Right ventricle myocardium inferior (tissue), 1 donor: ENCODE measurements at places on chromosomes 12 and 14.

- no peak for DNase-seq
Observed at GRCh38 chr12:80617733-80618132, 89.7 kb upstream of the MYF6 start.

DNA sequence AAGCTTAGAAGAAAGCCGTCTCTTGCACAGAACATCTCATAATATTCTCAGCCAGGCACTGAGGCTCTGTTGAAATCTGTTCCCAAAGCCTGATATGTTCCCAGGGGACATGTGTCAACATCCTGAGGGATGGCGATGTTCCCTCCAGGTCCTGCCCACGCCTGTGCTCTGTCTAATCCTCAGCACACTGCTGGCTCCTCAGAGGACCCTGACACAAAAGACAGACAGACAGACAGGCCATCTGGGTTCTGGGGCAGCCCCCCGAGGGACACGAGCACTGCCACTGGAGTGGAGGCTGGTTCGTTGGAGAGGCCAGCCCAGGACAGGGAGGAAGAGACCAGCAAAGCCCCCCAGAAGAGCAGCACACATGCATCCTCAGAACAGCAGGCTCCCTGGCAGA lies 27.8 kb downstream of the CHGA start:
- DNase-seq = no peak

GRCh38 chr12:76180401-76181277 lies 96.2 kb upstream of the NAP1L1 start:
- DNase-seq = no peak

GRCh38 chr14:54109521-54110120 lies 153.0 kb upstream of the BMP4 start:
- DNase-seq = no peak

- DNase-seq = no peak
Observed at GRCh38 chr14:89720076-89720687, 234.3 kb downstream of the EFCAB11 start.

DNA sequence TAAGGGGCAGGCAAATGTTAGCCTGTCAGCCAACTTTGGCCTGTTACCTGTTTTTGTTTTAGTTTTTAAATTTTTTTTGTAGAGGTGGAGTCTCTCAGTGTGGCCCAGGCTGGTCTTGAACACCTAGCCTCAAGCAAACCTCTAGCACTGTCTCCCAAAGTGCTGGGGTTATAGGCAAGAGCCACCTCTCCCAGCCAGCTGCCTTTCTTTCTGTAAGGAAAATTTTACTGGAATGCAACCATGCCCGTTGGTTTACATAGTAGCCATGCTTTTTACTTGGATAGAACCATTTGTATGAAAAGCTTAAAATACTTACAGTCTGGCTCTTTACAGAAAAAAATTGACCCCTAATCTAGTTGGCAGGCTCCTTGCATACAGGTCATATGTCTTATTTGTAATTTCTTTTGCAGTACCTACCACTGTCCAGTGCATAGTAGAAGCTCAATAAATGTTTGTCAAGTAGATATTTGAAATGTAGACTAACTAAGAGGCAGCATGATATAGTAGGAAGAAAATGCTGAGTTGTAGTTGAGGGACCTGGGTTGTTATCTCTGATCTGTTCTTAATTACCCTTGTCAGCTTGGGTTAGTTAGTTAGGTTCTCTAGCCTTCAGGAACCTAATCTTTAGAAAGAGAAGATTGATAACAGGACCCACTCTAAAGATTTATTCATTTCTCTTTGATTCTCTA lies 4.7 kb downstream of the MDM2 start:
- DNase-seq = no peak

DNA sequence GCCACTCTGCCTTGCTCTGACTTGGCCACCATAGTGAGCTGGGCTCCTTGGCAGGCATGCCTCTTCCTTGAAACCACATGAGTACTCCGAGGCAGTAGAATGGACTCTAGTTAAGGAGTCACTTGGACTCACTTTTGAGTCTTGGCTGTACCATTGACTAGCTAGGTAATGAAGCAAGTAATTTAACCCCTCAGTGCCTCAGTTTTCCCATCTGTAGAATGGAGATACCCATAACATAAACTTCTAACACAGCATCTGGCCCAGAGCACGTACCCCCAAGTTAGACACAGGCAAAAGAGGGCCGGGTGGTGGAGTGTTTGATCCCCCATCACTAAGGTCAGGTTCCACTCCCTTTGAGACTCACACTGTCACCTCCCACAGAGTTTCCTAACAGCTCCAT lies 8.3 kb downstream of the KRT77 start:
- no peak for DNase-seq

GRCh38 chr12:2322554-2323120 lies 269.9 kb downstream of the CACNA1C start:
- no peak for DNase-seq

GRCh38 chr12:124302241-124302806 lies 7.4 kb downstream of the RFLNA start:
- DNase-seq = no peak

- peak; percentile 86 for DNase-seq
Observed at GRCh38 chr14:20434701-20435581, 1.0 kb downstream of the KLHL33 start.

DNA sequence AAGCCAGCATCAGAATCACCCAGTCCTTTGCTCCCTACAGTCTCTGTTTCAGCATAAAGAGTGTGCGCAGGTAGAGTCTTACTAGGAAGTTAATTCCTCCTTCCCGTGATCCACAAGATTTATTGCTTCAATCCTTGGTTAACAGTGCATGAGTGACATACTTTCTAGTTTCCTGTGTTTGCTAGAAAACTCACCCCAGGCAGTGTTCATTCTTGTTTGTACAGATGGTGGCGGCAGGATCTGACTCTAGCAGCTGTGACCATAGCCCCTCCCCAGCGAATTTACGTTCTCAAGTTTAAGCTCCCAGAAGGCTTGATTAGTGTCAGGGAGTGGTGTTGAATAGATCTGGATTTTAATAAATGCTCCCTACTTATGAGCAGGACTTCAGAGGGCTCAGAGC lies 75.9 kb upstream of the ANO2 start:
- DNase-seq = no peak

DNA sequence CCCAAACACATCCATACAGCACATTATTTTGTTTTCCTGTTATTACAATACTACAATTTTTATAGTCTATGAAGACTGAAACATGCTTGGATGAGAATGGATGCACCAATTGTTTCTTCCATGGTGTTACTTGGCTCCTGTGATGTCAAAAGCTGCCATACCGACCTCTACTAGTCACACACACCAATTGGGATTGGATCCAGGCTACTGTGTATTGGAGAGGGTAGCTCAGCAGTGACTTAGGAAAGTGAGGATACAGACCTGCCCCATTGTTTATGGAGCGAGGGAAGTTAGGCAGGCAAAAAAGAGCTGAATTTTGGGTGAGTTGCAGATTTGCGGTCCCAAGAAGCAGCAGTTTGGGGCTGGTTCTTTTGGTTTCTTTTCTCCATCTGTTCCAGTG lies 30.8 kb upstream of the AKAP6 start:
- DNase-seq = no peak

DNA sequence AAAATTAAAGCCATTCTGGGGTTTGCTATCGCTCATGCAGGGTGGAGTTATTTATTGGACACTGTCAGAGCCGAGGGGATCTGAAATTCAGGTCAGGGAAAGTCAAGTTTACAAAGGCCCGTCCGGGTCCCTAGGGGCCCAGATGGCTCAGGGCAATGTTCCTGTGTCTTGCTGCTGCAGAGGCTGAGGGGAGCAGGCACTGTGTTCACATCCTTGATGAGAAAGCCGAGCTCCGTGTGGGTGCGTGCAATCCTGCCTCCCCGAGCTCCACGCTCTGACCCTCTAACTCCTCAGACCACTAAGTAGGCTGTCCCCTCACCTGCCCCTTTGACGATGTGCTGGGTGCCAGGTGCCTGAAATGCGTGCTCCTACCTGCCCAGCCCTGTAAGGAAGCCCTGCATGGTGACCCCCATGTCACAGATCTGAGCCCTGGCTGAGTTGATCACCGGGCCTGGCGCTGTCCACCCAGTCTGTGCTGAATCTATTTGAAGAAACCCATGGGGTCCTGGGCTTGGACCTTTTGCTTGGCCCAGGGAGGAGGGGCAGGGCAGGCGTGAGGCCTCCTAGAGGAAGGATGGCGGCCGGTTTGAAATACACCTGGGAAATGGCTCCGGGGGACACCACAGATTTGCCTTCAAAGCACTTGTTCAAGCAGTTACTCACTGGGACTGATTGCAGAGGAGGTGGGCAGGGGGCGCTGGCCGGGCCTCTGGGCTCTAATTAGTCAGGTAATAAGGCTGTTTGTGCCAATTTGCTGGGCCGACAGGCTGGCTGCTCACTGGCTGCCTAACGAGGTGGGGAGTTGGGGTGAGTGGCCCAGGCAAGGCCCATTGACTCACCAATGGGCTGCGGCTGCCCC lies 204.3 kb downstream of the KIF26A start:
- DNase-seq = no peak

DNA sequence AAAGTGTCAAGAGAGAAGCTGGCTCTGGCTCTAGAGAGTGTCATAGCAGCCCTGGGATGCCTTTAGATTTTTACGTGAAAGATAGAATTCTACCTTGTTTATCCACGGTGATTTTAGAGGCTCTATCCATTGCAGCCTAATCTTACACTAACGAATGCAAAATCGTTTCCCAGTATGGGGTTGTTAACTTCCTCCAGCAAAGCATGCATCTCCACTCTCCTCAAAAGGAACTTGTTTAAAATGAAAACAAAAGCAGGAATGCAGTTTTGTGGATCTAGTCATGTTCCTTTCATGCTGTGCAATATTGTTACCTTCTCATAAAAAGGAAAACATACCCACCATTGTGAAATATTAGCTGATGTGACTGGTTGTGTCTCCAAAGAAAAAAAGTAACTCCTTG lies 88.4 kb downstream of the ANO2 start:
- DNase-seq = no peak

- DNase-seq = no peak
Observed at GRCh38 chr14:67436006-67436866, 24.3 kb upstream of the PLEK2 start.

DNA sequence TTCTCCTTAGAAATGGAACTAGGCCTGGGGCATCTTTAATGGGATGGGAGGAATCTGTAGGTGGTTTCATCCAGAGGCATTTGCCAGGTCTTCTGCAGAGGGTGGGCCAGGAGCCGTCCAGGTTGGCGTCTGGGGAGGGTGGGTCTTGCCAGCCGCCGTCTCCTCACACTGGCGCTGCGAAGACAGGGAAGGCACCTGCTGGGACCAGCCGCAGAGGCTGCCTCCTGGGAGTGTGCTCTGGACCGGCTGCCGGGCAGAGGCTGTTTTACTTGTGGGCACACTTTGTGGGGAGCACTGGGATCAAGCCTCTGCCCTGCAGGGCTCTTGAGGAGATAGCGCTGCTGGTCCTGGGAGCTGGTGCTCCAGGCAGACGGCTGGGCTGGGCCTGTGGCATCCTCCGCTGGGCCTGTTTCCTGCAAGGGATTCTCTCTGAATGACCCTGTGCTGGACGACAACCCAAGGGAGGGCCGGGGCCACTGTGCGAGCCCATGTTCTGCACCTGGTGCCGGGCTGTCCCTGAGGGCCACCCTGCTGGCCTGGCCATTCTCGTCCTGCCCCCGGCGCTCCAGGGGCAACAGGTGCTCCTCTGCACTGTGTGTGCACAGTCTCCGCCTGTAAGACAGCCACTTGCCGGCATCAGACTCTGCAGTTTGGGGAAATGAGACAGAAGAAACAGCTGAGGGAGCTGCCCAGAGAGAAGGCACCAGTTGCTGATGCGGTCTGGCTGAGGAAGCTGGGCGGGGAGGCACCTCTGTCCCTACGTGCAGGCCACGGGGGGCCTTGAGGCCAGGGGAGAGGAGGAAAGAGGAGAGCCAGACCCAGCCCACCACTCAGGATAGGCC lies 10.0 kb upstream of the TEX22 start:
- DNase-seq = peak; percentile 74

DNA sequence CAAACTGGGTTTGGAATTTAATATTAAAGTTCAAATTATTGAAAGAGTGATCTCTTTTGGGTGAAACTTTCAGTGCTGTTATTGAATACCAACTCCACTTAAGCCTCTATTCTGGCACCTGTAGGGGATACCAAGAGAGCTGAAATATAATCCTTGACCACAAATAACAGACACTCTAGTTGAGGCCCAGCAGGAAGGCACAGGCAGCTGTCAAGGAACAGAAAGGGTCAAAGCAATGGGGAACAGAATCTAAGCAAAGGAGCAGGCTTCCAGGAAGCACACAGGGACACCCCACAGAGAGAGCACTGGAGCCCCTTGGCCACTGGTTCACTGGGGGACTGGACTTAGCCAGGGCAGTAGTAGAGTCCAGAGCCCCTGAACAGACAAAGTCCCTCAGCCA lies 120.9 kb upstream of the SFSWAP start:
- no peak for DNase-seq

DNA sequence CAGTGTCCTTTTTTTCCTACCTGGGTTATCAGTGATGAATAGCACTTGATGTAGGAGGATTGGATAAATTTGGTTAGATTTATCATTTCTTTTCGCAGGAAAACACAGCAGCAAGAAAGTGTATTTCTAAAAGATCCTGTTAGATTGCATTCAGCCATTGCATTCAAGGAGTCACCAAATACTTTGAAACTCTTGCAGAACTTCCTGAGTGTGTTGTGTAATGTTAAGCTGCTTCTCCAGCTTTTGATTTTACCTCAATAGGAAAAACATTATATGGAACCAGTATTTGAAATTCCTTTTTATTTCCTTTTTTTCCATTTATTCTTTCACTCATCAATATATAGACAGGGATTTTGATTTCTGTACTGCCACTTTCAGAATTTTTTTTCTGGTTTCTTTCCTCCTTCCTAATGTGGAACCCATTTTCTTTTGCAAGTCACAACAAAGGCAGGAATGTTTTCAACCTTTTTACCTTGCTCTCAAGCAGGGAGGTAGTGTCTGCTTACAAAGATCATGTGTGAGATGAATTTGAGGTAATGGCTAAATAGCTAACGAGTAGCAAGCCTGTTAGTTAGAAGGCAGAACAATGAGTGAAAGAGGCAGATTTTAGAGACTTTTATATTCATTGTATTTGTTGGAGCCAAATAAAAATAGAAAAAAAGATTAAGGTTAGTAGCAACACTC lies 56.2 kb downstream of the PPHLN1 start:
- no peak for DNase-seq

DNA sequence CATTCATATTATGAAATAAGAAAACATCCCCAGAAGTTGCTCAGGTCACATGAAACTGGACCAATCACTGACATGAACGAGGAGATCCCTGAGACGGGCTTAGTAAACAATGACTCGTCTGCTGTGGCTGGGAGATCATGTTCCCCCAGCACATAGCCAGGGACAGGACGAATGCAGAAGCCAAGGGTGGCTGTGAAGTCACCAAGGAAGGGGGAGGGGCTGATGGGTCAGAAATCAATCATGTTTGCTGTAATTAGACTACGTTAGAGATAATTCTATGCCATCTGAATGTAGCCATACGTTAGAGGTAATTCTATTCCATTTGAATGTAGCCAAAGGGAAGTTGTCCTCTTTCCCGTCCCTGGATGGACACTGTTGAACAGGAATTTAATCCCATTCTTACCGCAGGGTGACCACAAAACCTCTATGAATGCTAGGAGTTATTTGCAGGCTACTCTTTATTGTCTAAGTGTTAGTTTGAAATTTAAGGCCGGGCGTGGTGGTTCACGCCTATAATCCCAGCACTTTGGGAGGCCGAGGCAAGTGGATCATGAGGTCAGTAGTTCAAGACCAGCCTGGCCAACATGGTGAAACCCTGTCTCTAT lies 332.9 kb downstream of the TMEM132D start:
- no peak for DNase-seq

- DNase-seq = no peak
Observed at GRCh38 chr12:71092290-71092689, 65.5 kb downstream of the TSPAN8 start.

GRCh38 chr12:31485571-31485970 lies 105.4 kb downstream of the DENND5B start:
- DNase-seq = no peak
